Germinal center (tissue), 1 donor: ENCODE measurements at places on chromosomes 13 and 19.

- no peak for DNase-seq
Observed at GRCh38 chr13:32851083-32852069, 164.8 kb upstream of the KL start.

- DNase-seq: no peak
Observed at GRCh38 chr13:51223560-51224270, 1.5 kb downstream of the FAM124A start.

- no peak for DNase-seq
Observed at GRCh38 chr19:58482372-58482771, 6.2 kb downstream of the ZNF446 start.

DNA sequence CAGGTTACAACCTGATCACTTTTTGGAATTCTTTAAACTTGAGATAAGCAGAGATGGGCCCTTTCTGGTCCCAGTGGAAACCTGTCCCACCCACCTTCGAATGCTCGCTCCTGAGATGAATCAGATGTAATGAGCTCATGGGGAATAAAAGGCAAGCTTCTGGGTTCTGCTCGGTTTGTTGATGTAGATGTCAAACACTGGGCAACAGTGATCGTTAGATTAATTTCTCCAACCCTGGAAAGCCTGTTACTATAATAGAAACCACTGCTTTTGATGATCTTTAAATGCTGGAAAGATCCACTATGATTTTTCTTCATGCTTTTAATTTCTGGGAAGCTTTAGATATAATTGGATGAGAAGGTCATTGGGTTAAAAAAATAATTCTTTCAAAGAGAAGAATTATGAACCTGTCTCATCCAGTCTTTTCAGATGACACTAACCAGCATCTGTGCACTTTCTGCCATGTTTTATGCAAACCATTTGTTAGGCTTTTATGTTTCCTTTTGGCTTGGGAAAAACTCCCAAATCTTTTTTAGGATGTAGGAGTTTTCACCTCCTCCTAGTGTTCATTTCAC lies 49.3 kb downstream of the B3GLCT start:
- DNase-seq: no peak

DNA sequence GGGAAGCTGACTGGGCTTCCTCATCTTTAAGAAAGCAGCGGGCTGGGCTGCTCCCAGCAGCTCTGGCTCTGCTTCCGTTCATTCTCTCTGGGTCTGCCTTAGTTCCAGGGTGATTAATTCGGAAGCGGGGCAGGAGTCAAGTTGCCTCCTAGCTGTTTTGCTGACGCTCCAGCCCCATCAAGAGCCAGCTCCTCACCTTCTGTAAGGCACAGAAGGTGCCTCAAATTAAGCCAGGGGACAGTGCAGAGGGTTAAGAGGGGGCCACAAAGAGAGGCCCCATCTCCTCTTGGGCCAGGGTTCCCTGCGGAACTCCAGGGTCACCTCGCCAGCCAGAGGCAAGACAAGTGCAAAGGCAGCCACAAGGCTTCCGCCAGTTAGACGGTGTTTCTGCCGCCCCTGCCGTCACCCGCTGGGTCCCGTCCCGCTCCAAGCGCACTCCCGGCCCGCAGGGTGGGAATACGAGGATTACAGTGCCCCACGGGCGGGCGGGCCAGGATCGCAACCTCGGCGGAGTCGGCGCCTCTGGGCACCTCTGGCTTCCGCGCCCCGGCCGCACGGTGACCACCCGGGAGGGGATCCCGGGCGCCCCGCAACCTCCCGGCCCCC lies 508 bp downstream of the SLC15A1 start:
- DNase-seq: no peak

- peak; percentile 94 for DNase-seq
Observed at GRCh38 chr19:57746580-57747471, at the start of gene ZNF776. Gene ZNF776, plus strand, starts transcription at chr19:57746815. Its CDS starts 244 bp downstream, at chr19:57747059.

- DNase-seq: no peak
Observed at GRCh38 chr13:74973935-74974879, 507.8 kb downstream of the TBC1D4 start.

DNA sequence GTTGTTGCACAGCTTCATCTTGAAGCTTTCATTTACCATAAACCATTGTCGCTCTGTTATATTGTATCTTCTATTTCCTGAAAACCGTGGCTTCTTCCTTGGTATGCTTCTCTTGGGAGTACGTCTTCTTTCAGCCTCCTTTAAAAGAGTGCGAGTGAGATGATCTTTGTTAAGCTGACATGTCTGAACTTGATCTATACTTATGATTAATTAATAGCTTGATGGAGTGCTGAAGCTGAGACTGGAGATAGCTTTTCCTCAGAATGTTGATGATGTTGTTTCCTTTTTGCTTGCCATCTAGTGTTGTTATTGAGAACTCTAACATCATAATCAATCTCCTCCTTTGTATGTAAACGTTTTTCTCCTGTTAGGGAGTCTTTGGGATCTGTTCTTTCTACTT lies 529.3 kb upstream of the SPRY2 start:
- no peak for DNase-seq

GRCh38 chr19:35045667-35046300 lies 4.3 kb downstream of the HPN start:
- peak; percentile 79 for DNase-seq

DNA sequence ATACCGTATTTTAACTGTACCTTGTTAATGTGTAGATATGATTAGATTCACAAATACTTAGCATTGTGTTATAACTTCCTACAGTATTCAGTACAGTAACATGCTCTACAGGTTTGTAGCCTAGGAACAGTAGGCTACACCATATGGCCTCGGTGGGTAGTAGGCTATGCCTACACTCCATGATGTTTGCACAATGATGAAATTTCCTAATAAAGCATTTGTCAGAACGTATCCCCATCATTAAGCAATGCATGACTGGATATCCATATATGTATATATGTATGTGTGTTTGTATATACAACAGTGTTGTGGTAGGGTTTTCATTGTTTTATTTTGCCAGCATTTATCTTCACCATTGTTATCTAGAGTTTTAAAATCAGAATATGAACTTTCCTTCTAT lies 119.4 kb downstream of the SLC7A1 start:
- DNase-seq: no peak

GRCh38 chr13:49789968-49790367 lies 2.5 kb downstream of the KPNA3 start:
- DNase-seq: no peak

DNA sequence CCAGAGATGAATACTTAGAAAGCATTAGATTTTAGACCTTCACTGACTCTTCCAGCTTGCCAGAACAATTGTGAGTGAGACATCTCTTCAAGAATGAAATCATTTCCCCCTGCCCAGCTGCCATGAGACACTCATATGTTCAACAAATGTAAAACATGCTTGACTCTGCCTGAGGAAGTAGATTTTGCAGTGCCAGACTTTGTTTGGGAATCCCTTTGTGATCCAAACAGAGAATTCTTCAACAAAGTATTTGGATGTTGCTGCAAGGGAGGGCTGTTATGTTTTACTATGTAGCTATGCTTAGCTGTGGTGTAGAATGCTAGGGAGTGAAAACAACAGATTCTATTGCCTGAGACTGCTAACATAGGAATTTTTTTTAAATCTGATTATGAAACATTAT lies 416.4 kb downstream of the DCT start:
- DNase-seq: no peak

GRCh38 chr19:16883522-16883921 lies 5.3 kb upstream of the F2RL3 start:
- no peak for DNase-seq

DNA sequence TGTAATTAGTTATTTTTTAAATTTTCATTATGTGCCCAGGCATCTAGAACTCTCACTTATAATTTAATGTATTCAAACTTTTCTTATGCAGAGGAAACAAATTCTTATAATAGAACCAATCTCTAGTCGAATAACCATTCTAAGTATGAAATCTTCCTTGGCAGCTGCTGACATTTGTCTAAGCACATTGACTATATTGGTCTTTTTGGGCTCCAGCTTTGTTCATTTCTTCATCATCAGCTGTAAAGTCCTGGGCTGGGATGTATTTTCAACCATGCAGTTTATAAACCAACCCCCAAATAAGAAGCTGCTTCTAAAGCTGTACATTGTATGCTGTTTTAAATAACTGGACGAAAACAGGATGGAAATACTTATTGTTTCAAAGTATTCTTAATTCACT lies 2.3 kb upstream of the MICU2 start:
- DNase-seq: no peak

GRCh38 chr13:52954838-52955237 lies 73.8 kb upstream of the OLFM4 start:
- DNase-seq: no peak

DNA sequence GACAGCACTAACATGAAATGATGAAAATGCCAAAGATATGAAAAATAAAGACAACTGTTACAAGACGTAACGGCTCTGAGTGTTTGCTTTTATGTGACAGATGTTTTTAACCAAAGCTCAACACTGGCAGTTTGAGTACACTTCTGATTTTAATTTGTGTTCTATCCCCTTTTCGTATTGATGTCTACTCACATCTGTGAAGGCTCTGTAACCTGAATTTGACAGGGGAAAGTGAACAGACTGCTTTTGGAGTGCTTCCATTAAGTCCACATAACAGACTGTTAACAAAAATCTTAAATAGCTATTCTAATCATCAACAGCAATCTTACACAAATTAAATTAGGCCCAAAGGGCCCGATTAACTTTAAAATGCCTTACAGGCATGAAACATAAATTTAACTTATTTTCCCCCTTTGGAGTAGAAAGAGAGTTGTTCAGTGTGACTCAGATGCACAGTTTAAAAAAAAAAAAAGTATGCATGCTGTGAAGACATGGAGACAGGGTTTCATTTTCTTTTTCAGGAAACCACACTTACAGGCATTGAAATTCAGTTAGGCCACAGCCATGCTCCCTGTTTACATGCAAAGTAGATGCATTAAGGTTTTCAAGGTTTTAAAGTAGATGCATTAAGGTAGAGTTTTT lies 16.3 kb upstream of the RNASEH2B start:
- DNase-seq: peak; percentile 29

GRCh38 chr19:11152318-11153062 lies 3.1 kb downstream of the SPC24 start:
- no peak for DNase-seq

GRCh38 chr19:29866011-29866410 lies 54.2 kb downstream of the CCNE1 start:
- DNase-seq: no peak

DNA sequence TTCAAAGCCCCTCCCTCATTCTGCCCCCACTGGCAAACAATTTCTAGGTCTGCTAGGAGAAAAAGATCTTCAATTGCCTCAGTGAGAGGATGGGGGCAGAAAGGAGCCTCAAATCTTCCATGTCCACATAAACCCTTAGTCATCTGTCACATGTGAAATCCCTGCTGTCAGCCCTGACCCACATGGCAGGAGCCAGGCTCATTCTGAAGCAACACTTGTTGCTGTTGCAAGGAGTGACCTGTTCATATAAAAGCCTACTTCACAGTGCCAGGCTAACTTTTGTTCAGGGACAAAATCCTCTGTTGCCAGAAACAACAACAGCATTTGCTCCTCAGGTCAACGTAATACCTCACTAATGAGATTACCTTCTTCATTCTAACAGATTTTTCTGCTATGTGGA lies 70.5 kb downstream of the IRS2 start:
- no peak for DNase-seq

DNA sequence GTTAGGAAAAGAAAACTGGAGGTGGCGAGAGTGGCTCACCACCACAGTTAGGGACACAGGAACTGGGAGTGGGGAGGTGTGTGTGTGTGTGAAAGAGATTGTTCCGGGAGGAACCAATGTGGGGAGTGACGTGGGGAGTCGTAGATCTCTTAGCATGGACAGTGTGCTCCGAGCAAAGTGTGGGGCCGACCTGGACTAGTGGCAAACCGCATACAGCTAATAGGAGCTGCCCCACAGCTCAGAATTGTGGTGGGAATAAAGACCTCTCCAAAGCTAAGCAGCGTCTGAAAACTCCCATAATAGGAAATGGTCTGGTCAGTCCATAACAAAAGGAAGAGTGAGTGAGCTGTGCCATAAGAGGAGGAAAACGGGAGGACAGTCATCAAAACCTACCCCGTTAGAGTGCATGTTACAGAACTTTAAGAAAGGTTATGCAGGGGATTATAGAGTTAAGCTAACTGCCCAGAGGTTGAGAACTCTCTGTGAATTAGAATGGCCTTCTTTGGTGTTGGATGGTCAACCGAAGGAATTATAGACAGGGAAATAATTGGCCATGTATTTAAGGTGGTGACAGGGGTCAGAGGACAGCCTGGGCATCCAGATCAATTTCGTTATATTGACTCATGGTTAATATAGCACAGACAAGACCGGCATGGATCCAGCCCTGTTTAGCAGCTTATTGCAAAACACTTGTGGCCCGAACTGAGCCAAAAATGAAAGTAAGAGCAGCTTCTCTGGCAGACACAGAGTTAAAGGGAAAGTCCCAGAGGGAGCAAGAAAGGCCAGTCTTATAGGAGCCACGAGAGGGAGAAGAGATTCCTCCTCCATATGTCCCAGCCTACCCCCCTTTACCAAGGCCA lies 8.9 kb upstream of the SLC15A1 start:
- DNase-seq: no peak

GRCh38 chr13:114131583-114132418 lies 622 bp downstream of the RASA3 start:
- DNase-seq: peak; percentile 44

DNA sequence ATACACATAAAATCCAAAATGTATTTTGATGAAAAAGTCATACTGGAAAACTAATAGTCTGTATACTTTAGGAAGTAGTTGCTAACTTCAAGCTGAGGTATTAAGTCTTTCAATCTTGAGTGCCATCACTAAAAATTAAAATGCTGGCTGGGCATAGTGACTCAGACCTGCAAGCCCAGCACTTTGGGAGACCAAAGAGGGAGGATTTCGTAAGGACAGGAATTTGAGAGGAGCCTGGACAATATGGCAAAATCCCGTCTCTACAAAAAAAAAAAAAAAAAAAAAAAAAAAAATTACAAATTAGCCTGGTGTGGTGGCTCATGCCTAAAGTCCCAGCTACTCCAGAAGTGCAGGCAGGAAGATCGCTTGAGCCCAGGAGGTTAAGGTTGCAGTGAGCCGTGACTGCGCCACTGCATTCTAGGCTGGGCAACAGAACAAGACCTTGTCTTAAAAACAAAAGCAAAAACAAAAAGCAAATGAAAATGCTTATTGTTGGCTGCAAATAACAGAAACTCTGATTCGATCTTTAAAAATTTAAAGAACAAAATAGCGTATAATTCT lies 1994.2 kb upstream of the PCDH20 start:
- DNase-seq: no peak

GRCh38 chr13:39051157-39051556 lies 12.9 kb downstream of the NHLRC3 start:
- no peak for DNase-seq
